ENCODE measurements at places on chromosomes 5 and 9. TPM values are rescaled to one million over a fixed set of nuclear protein-coding genes. Genes with fewer than 3 reads are reported as not detected.

The LVRN gene
- not detected for total RNA-seq

The CA9 gene
- total RNA-seq: not detected

The FGFR4 gene
- 4.4 TPM for total RNA-seq

The DIPK1B gene
- total RNA-seq: 1.3 TPM

The TNFSF15 gene
- total RNA-seq: not detected

The ZNF483 gene
- total RNA-seq: 22.1 TPM

Data from CD4-positive, CD25-positive, alpha-beta regulatory T cell (primary cell).